Fibroblast of the aortic adventitia (primary cell): ENCODE measurements at places on chromosomes 6 and 20.

DNA sequence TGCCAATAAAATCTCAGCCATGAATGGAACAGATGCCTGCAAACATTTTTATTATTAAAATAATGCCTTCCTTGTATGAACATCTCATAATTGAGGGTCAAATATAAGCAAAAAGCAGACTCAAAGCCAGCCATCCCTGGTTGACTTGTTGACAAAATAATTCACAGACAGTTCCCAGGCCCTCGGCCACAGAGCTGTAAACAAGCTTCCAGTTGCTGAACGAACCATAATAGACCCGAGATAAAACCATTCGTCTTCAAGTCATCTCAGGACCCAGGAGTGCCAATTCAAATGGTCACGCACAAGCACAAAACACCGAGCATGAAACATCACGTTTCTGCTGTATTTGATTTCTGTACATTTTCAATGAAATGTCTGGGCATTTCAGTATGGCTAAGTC is 113.3 kb upstream of the CDYL start:
- DNase-seq: no peak

GRCh38 chr20:20363799-20364592 is 3.9 kb upstream of the INSM1 start:
- DNase-seq: no peak

- DNase-seq: no peak
Measured at GRCh38 chr6:55474382-55474781, 104.6 kb downstream of the HMGCLL1 start.

DNA sequence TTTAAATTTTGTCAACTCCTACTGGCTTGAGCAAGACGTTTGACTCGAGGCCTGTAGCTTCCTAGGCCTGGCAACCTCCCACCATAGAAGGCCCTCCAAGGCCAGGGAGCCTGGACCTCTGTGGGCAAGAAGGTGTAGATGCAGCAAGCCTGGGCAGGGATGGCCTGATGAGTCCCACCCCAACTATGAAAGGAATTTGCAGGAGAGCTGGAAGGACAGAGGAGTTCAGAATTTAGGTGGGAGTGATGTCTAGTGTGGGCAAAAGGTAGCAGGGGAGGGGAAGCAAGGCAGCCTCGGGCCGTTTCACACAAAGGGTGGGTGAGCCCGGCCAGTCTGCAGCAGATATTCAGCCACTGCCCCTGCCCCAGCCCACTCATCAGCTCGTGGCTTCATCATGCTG is 245.2 kb downstream of the CDH26 start:
- no peak for DNase-seq

DNA sequence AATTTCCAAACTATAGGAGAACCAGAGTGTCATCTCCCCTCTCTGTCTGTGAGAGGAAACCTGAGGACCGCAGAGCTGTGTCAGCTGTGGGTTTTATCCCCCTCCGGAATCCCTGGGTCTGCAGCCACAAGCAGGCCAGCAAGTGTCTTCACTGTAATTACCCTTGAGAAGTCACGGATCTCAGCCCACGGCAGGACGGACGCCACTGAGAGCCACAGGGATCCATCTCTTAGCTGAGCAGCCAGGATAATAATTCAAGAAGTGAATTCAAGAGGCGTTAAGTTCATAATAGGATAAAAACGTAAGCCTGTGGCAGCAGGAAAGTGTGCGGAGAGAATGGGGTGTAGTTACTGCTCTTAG is 37.0 kb downstream of the DLL1 start:
- DNase-seq: no peak

- DNase-seq: peak; percentile 86
Measured at GRCh38 chr6:166025149-166025898, 142.3 kb downstream of the TBXT start.

- DNase-seq: no peak
Measured at GRCh38 chr6:79863566-79863965, 83.8 kb downstream of the ELOVL4 start.

DNA sequence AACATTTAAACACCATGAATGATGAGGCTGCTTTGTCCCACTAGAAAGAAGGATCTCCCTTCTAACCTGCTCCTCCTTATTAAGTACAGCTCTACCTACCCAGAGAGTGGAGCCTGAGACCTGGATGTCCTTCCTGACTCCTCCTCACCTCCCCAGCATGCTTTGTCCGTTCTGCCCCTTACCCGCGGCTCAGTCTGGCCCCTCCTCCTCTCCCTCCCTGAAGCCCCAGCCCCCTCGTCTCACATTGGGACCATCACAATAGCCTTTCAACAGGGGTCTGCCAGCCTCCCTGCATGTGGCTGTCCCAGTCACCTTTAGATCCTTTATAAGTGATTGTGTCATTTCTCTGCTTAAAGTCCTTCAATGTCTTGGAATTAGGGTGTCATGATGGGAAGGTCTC is 72.5 kb downstream of the DZANK1 start:
- no peak for DNase-seq

DNA sequence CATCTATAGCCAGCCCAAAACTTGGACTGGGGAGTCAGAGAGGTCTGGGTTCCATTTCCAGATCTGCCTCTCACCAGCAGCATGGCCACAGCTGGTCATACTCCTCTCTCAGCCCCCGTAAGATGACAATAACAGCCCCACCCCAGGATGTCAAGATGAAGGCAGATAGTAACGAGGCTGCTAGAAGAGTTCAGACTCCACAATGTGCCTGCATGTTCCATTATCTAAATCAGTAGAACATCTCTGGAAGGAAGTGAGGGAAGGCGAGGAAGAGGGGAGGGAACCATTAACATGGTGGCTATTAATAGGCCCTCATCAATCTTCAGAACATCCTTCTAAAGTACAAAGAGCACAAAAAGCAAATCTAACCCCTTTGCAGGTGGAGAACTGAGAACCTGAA is 98.0 kb upstream of the KCNG1 start:
- no peak for DNase-seq

- DNase-seq: no peak
Measured at GRCh38 chr20:44457016-44457415, 18.7 kb upstream of the TTPAL start.

DNA sequence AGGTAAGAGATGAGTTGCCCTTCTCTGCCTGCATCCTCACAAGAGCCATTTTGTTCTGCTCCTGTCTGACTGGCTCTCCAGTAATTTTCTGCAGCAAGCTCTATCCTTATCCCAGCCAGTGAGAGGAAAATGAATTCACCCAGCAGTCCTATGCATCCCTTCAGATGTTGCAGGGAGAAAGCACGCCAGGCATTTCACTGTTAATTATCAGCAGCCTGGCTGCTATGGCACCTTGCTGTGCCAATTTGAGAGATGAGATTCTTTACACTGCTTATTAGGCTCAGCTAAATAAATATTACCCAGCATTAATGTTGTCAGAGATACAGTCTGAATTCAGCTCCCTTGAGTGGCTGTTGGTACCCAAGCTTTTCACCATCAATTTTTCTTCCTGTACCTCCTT is 61.1 kb upstream of the SNAP25 start:
- no peak for DNase-seq

DNA sequence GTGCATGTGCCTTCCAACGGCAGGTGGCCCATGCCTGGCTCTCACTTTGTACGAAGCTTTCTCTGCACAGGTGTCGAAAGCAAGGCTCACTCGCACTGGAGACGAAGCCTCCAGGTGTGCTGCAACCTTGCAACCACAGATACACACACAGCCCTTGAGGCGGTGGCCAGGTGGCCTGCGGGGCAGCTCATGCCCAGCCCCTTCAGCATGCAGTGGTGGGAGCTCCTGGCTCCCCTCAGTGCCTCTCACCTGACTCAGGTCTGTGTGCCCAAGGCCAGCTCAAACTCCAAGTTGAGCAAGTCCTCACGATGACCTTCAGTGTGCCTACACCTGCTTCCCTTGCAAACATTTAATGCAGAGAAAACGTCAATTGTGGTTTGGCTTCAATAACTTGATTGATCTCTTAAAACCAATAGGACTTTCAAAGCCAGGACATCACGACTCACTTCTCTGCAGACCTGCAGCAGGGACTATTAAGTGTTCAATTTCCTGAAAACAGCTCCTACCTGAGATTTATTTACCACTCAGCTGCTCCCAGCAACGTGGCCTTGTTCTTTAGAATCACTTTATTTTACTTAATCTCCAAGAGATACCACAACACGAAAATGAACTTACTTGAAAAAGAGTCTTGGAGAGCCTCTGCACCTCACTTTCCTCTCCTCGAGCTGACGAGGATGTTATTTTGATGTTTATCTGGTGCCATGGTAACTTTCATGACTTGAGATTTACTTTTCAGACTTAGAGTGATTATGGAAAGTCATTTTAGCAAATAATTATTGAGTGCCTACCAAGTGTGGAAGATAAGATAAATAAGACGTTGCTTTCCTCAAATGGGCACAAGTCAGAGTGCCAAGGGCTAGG is 86.3 kb downstream of the SLC22A23 start:
- no peak for DNase-seq

DNA sequence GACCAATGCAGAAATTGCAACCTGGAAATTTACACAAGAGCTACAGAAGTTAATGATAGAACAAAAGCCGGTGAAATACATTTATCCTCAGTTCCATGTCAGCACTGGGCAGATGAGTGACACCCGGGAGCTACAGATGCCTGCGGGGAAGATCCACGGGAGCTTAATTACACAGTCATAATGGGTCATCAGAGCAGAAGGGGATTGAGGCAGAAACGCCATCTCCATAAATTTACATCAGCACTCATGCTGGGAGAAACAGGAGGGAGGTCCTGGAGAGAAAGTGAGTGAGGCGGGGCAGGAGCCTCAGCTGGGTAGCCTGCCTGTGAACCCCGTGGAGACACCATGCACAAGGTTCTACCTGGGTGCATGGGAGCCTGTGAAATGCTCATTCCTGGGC is 37.6 kb upstream of the CST7 start:
- no peak for DNase-seq

DNA sequence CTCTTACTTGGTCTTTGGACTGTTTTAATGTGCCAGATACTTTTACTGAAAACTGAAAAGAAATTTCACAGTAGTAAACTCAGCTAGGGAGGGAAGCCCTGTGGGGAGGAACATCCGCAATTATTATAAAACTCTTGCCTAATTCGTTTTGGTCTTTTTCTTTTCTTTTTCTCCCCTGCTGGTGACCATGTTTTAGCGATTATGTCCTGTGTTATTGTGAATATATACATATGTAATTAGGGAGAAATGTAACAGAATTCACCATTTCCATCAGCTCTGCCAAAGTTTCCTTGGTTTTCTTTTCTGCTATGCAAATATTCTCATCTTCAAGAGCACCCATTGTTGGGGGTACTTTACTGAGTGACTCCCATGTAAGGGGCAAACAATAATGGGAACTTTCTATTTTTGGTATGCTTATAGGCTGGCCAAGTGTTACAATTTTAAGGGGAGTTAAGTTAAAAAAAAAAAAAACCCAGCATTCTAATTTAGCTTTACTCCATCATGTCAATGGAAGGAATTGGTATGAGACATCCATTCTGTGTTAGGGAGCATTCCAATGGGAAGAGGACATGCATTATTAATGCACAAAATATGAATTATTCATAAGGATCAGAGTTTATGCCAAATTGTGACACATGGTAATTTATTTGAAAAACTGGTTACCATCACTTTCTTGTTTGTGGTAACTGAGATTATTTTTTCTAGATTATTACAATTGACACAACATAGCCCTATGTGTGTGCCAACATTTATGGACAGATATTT is 2.0 kb downstream of the DOK5 start:
- DNase-seq: peak; percentile 64

GRCh38 chr20:41360831-41361756 is 5.5 kb downstream of the EMILIN3 start:
- DNase-seq: no peak

DNA sequence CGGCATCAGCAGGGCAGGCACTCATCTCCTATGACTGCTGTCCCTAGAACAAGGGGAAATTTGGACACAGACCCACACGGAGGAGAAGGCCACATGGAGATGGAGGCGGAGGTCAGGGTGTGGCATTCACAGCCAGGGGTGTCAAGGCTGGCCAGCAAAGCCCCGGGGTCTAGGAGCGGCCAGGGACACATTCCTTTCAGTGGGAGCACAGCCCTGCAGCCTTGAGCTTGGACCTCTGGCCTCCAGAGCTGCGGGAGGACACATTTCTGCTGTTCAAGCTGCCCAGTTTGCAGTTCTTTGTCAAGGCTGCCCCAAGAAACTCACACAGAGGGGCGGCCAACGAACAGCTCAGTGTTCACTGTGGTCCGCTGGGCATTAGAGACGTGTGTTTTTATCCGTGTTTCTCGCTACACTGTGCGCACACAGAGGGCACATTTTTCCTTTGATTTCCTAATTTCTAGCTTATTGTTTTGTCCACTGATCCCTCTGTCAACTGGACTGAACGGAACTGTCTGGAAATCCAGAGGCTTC is 93.4 kb upstream of the MPC1 start:
- DNase-seq: no peak

DNA sequence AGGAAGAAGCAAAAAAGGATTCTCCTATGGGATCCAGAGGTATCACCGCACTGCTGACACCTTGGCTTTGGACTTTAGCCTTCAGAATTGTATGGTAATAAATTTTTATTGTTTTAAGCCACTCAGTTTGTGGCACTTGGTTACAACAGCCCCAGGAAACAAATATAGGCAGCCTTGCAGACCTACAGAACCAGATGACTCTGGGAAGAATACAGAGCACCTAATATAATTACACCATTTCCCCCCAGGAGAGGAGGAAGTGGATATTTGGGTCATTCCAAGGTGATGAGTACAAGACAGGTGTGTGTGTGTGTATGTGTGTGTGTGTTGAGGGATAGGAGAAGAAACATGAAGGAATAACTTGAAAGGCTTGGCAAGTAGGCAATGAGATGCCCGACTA is 84.2 kb upstream of the ENPP5 start:
- DNase-seq: no peak

DNA sequence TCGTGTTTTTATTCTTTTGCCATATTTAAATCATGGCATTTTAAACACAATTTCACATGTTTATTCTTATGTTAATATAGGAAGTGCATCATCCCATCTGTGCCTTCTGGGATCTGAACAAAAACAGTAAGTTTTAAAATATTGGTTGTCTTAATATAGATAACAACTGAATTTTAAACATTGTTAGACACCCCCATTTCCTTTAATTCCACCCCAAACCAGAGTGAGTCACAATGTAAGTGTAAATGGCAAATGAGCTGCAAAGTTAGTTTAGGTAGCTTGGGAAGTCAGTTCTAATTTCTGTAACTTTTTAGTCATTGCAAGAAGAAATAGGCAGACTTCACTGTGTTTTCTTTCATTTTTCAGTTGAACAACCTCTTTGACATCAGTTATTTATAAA is 108.0 kb downstream of the ADGRG6 start:
- no peak for DNase-seq

DNA sequence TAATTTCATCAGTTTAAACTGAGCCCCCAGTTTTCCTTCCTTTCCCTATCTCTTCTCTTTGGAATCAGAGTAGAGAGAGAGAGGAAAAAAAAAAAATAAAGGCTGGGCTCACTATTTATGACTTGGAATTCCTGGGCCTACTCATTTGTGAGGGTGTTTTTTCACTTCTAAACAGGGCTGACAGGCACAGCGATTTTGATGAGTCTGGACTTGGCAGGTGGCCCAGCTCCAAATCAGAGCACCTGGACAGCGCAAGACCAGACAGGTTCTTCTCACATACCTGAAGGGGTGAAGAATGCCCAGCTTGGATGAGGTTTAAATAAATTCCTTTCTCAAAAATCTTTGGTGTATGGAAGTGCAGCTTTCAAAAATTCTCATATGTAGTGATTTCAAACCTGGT is 122.2 kb downstream of the KIF13A start:
- DNase-seq: no peak

GRCh38 chr6:144311361-144311760 is 26.2 kb downstream of the UTRN start:
- DNase-seq: no peak

GRCh38 chr6:127365874-127366273 is 22.5 kb upstream of the ECHDC1 start:
- no peak for DNase-seq

GRCh38 chr6:46356543-46356942 is 134.7 kb downstream of the RCAN2 start:
- DNase-seq: no peak
